ENCODE measurements at places on chromosomes 1 and 21.

- DNase-seq: no peak
These were observed 3.9 kb downstream of the DCST2 start for GRCh38 chr1:155029513-155030242.

- no peak for DNase-seq
These were observed 92.1 kb downstream of the BACH1 start for GRCh38 chr21:29390778-29391177.

- DNase-seq: no peak
These were observed 998.6 kb downstream of the TTLL7 start for GRCh38 chr1:83000286-83000685.

GRCh38 chr1:51610637-51611036 is 6.3 kb upstream of the OSBPL9 start:
- no peak for DNase-seq

DNA sequence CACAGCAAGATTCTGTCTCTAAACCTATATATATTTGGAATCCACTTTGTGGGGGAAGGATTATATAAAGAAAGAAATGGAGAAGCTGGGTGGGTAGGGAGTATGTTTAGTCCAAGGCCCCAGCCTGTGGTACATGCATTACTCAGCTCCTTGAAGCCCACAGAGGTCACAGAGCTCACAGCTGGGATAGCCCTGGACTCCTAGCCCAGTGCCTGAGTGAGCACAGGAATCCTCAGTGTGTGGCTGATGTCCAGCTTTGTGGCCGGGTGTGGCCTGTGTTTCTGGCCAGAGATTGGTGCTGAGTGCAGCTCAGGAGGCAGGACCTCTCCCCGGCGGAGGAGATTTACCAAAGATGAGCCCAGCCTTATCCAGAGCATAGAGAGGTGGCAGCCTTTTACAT is 7.6 kb downstream of the CAPN9 start:
- DNase-seq: peak; percentile 58

DNA sequence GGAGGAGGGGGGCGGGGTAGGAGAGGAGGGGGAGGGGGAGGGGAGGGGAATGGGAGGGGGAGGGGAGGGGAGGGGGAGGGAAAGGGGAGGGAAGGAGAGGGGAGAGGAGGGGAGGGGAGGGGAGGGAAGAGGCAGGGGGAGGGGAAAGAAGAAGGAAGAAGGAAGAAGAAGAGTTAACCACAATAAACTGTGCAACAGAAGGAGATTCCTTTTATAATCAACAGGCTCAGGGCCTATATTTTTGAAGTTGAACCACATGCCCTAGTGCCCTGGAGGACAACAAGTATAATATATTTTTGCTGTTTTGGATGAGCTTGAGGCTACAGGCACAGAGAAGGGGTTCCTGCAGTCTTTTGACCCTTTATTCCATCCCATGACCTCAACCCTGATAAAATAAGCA is 228.2 kb upstream of the IRF2BP2 start:
- DNase-seq: no peak

- DNase-seq: no peak
These were observed 18.6 kb upstream of the RALGPS2 start for GRCh38 chr1:178706432-178706831.

DNA sequence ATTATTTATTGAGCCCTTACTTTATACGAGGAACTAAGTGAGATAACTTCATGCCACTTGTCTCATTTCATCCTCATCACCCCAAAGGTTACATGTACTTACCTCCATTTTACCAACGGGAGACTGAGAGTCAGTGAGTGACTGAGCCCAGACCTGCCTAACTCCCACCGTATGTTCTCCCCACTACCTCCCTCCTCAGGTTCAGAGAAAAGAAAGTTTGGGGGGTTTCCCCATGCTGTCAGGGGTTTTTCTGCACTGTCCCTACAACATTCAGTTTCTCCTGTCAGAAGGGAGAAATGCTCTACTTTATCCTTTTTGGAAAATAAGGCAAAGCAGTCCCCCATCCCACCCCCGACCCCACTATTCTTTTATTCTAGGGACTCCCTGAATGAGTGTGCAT is 32.9 kb downstream of the FAM78B start:
- no peak for DNase-seq

GRCh38 chr1:221669441-221669840 is 72.4 kb downstream of the DUSP10 start:
- no peak for DNase-seq

- no peak for DNase-seq
These were observed 93.6 kb downstream of the PKN2 start for GRCh38 chr1:88777604-88778149.

GRCh38 chr1:32353431-32353830 is 8.9 kb downstream of the FAM229A start:
- DNase-seq: no peak

- no peak for DNase-seq
These were observed 14.9 kb downstream of the RNASEL start for GRCh38 chr1:182574156-182574555.

- no peak for DNase-seq
These were observed 155.3 kb downstream of the DISC1 start for GRCh38 chr1:231781892-231782291.

GRCh38 chr1:164771041-164771618 is 212.1 kb downstream of the PBX1 start:
- DNase-seq: no peak

DNA sequence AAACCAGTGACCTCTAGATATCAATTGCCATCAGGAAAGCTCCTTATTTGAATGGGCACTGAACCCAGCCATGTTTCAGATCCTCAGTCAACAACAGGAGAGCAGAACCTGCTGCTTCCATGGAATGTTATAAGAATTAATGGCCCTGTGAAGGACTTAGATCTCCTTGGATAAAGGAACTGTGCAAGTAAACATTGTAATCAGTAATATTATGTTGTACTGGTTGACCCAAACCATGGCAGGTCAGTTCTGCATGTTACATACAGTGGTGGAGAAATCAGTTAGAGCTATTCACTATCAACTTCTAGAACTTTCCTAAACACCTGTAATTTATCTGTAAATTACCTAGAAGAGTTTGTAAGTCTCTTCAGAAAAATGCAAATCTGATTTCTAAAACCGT is 11.2 kb upstream of the CLDN8 start:
- DNase-seq: no peak

DNA sequence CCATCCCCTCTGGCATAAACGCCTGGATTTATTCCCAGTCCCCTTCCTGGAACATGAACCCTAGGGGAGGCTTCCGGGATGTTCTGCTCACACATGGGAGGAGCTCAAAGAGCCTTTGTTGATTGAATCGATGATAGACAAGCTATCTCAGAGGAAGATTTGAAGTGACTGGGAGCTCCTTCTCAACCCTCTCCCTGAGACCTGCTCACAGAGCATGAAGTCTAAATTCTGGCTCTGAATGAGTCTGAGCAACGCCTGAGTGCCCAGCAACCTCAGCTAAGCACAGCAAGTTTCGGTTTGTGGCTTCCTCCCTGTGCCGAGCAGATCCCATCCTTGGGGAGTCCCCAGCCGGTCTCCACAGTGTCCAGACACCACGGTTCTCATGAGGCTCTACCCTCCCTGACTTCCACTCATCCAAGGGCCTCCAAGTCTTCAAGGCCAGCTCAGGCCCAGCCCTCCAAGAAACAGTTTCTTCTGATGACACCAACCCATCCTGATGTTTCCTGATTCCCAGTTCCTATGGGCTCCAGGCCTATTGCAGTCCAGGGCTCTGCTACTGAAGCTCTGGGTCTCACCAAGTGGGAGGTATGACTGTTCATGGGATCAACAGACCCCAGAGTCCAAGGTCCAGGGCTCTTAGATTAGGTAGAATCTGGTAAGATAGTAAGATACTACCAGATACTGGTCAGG is 190.8 kb downstream of the DYRK1A start:
- no peak for DNase-seq

- no peak for DNase-seq
These were observed 42.5 kb downstream of the GPR88 start for GRCh38 chr1:100580446-100580845.

- DNase-seq: no peak
These were observed 14.9 kb downstream of the ARMH1 start for GRCh38 chr1:44689447-44689765.

- no peak for DNase-seq
These were observed 106.8 kb downstream of the LMO4 start for GRCh38 chr1:87435484-87435883.

DNA sequence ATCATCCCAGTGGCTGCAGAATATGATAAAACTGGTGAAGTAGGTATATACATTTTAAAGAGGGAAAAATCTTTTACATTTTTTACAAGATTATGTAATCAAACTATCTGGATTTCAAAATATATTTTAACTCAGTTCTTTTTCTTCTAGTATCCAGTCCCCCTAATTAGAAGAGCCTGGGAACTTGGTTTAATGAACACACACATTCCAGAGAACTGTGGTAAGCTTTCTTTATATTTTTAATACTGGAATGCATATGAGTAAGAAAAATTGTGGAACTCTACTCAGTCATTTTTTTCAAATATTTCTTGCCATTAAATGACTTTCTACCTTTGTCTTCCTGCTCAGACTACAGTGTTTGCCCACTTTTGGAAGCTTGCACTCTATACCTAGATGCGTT is 8.2 kb downstream of the ACADM start:
- no peak for DNase-seq

- DNase-seq: no peak
These were observed 13.6 kb downstream of the AUNIP start for GRCh38 chr1:25845664-25846063.

DNA sequence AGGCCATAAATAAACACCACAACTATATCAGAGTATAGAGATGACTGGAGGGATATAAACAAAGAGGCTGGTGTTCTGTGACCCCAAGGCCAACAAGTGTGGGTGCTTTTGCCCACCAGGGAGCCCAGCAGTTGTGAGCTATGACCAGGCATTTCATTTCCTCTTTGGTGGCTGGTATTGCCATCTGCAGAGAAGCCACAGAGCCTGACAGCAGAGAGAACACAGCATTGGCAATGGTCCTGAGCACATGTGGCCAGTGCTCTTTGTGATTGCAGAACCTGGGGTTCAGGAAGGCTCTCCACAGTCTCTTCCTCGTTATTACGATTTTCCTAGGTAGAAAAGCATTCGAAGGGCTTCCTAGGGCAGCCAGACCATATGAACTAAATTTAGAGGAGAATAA is 112.3 kb downstream of the TM2D1 start:
- no peak for DNase-seq

- DNase-seq: no peak
These were observed 14.2 kb upstream of the ZBTB8A start for GRCh38 chr1:32525053-32525452.

DNA sequence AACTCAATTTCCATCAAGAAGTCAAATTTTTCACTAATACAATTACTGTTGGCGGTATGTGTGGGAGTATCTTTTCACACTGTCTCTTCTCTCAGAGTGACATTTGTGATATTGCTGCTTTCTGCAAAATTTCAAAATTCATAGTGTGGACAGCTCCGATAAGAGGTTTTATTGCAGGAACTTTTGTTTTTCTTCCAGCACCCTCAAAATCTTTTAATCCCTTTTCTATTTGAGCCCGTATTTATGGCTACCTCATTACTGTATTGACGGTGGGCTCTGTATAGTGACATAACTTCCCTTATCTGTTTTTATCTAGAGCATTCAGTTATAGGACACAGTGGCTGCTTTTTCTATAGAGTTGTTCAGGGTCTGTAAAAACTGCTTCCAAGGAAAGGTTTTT is 794.4 kb upstream of the TMPRSS15 start:
- DNase-seq: no peak
